A549 treated with GW870086 at 1 μM for 4 hours (cell line): ENCODE measurements at places on chromosomes 13 and 19. TPM values are rescaled to one million over a fixed set of nuclear protein-coding genes. Genes with fewer than 3 reads are reported as not detected.

Gene TPTE2
- not detected in 5 replicates for total RNA-seq

Gene RDH8
- 0.14 to 0.31 TPM (median 0.28 TPM) in 4 of 5 replicates, not detected in the other for total RNA-seq

Gene SLITRK6
- total RNA-seq: 0.19 to 0.37 TPM (median 0.24 TPM) in 5 replicates

Gene CBARP
- 2.2 to 4.3 TPM (median 4.1 TPM) in 5 replicates for total RNA-seq

Gene RASIP1
- total RNA-seq: 0.51 to 0.67 TPM (median 0.56 TPM) in 5 replicates

Gene MYO16
- total RNA-seq: 0.03 to 0.09 TPM (median 0.06 TPM) in 5 replicates

Gene OR4F17
- not detected in 5 replicates for total RNA-seq

Gene ELSPBP1
- not detected in 5 replicates for total RNA-seq

Gene GSX1
- total RNA-seq: not detected in 5 replicates

Gene CGB5
- total RNA-seq: 0.59 to 2.7 TPM (median 1.2 TPM) in 5 replicates

Gene PTGIR
- total RNA-seq: 0.15 to 0.27 TPM in 2 of 5 replicates, not detected in the others

Gene CEACAM7
- 0.08 to 0.17 TPM in 2 of 5 replicates, not detected in the others for total RNA-seq

Gene ITGBL1
- 1.4 to 1.8 TPM (median 1.7 TPM) in 5 replicates for total RNA-seq

Gene APOC1
- total RNA-seq: 111 to 136 TPM (median 124 TPM) in 5 replicates

Gene ZFP14
- 1.8 to 2.5 TPM (median 2.3 TPM) in 5 replicates for total RNA-seq

Gene CASP14
- not detected in 5 replicates for total RNA-seq

Gene AKT2
- 113 to 197 TPM (median 176 TPM) in 5 replicates for total RNA-seq

Gene DPF1
- 3.5 to 4.8 TPM (median 4.5 TPM) in 5 replicates for total RNA-seq

Gene SIPA1L3
- total RNA-seq: 33.6 to 51.3 TPM (median 41.8 TPM) in 5 replicates
